ENCODE measurements at places on chromosomes 7 and 10.

DNA sequence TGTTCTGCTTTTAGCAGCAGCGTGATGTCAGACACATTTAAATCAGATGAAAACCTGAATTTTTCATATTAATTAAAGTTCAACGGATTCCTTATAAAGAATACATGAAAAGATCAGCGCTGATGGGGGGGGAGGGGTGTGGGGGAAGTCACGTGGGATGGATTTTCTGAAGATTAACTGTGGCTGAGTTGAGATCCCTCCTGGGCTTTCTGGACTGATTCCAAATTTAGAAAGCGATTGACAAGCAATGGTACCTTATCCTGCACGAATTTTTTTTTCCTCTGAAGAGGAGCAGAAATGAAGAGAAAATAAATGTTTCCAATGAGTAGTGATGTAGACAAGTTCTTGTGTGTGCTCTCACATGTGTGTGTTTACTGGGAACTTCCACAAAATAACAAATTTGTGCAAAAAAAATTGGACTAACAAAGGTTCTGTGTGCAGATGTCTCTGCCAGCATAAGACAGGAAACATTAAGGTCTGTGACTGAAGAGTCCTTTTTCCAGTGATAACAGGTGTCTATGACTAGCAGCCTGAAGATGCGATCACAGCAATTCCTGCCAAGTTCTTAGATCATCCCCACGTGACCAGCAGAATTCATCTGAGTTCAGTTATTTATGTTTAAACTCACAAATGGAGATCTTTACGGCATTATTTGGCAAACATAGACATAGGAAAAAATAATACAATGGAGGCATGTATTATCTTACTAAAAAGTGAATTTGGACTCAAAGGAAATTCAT is 585.2 kb upstream of the CELF2 start:
- DNase-seq, result no peak

DNA sequence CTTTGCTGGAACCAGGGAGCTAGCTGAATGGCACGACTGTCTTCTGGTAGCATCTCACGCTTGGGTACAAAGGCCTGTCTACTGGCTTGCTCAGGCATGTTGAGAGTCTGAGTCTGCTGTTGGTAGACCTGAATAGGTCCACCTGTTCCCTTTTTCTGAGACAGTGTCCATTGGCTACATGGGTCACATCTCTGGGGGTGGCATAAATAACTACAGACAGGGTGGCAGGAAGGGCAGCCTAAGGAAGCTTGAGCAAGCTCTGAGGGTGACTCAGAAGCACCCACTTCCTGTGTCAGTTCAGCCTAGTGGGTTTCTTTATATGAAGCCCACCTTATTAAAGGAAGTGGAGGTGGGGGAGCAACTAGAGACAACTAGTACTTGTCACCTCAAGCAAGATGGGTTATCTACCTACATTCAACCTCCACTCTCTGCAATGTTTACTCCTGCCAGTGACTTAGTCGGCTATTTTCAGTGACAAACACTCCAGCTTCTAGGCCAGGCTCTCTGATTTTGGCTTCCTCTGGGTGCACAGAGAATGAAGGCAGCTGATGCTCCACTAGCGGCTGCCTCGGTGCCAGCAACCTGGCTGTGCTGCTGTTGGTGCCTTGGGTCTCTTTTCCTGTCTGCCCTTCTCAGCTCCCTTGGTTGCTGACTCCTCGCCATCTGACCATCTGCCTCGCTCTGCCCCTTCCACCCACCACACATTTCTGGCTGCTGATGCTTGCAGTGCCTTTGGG is 5.7 kb upstream of the ZYX start:
- DNase-seq, result no peak

- peak; percentile 63 for DNase-seq
Measured at GRCh38 chr10:108789919-108790318, 1133.4 kb downstream of the XPNPEP1 start.

- no peak for DNase-seq
Measured at GRCh38 chr7:79337717-79338116, 115.8 kb downstream of the MAGI2 start.

DNA sequence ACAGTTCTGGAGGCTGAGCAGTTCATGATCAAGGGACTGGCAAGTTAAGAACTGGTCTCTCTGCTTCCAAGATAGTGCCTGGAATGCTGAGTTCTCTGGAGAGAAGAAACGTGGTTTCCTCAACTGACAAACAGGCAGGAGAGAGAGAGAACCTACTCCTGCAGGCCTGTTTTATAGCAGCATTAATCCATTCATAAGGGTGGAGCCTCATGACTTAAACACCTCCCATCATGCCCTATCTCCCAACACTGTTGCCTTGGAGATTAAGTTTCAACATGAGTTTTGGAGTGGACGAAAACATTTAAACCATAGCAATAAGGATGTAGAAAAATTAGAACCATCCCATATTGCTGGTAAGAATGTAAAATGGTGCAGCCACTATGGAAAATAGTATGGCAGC is 32.3 kb upstream of the IMMP2L start:
- DNase-seq, result no peak

GRCh38 chr7:129698516-129699418 is 87.2 kb downstream of the NRF1 start:
- no peak for DNase-seq

DNA sequence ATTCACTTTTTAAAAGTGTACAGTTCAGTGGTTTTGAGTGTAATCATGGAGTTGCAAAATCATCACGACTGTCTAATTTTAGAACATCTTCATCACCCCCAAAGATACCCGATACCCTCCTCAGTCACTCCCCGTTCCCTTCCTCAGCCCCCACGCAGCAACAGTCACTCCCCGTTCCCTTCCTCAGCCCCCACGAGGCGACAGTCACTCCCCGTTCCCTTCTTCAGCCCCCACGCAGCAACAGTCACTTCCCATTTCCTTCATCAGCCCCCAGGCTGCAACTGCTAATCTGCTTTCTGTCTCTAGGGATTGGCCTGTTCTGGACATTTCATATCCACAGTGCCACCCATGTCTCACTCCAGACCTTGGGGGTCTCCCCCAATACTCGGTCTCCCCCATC is 161.6 kb upstream of the PPP2R2D start:
- no peak for DNase-seq

GRCh38 chr10:129171812-129172211 is 295.2 kb upstream of the MGMT start:
- DNase-seq, result no peak

- DNase-seq, result peak; percentile 45
Measured at GRCh38 chr7:102122026-102122425, 164.6 kb upstream of the SH2B2 start.

GRCh38 chr7:38229884-38230642 is 43.4 kb downstream of the TARP start:
- no peak for DNase-seq

GRCh38 chr10:46305079-46305818 is 18.5 kb downstream of the ANTXRL start:
- no peak for DNase-seq

GRCh38 chr7:126774077-126774476 is 478.7 kb downstream of the GRM8 start:
- DNase-seq, result no peak

- no peak for DNase-seq
Measured at GRCh38 chr7:132572526-132572925, 3.7 kb downstream of the PLXNA4 start.

GRCh38 chr10:102975483-102976379 is 57.6 kb downstream of the CNNM2 start:
- no peak for DNase-seq

- no peak for DNase-seq
Measured at GRCh38 chr10:102626026-102626685, 18.1 kb upstream of the TRIM8 start.

DNA sequence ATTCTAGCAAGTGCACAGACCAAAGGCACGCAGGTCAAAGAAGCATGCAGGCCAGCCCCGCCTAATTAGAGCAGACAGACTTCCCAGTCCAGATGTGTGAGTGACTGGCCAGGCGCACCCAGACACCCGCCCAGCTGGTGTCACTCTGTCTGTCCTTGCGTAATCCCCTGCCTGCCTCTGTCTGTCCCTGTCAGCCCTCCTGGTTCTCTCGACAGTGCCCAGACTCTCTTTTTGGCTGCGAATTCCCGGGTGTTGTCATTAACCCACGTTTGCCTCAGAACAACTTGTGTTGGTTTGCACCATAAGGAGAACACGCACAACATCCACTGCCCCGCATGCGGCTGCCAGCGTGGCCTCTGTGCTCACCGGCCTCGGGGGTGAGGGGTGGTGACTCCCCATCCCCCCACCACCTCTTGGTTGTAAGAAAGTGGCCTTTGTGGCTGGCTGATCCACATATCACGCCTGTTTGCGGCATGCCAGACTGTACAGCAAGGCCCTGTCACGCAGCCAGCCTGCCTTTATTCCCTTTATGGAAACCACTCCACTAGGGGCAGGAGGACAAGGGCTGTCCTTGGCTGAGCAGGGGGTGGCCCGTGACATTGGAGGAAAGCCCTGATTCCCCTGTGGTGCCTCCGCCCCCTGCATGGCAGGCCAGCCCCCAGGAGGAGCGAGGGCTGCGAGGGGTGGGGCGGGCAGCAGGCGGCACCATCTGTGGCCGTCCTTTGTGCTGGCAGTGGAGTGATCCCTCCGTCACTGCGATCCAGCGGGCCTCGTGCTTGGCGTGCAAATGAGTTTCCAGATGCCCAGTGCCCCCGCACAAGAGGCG is 72.8 kb upstream of the PPIF start:
- DNase-seq, result peak; percentile 45

DNA sequence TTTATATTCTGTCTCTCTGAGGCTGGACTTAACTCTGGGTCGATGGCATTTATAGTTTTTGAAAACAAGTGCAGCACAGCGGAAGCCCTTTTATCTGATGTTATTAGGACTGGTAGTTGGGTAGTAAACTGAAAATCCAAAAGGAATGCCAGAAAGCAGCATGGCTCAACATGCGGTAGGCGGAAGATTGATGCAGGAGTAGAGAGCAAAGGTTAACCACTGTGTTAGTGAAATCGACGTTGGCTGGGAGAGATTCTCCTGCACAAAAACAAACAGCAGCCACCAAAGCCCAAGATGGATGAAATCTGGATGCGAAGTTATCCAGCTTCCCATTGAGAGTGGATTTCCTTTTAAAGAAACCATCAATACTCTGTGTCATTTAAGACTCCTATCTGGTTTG is 54.5 kb upstream of the EMX2 start:
- DNase-seq, result no peak

- DNase-seq, result no peak
Measured at GRCh38 chr7:1897076-1897860, 227.2 kb downstream of the ELFN1 start.

- no peak for DNase-seq
Measured at GRCh38 chr10:62893036-62893435, 76.9 kb upstream of the EGR2 start.

- no peak for DNase-seq
Measured at GRCh38 chr7:95002775-95003174, 95.4 kb downstream of the PPP1R9A start.

GRCh38 chr7:121272676-121273075 is 56.1 kb upstream of the WNT16 start:
- DNase-seq, result no peak

GRCh38 chr10:75466886-75467285 is 35.5 kb downstream of the LRMDA start:
- no peak for DNase-seq

DNA sequence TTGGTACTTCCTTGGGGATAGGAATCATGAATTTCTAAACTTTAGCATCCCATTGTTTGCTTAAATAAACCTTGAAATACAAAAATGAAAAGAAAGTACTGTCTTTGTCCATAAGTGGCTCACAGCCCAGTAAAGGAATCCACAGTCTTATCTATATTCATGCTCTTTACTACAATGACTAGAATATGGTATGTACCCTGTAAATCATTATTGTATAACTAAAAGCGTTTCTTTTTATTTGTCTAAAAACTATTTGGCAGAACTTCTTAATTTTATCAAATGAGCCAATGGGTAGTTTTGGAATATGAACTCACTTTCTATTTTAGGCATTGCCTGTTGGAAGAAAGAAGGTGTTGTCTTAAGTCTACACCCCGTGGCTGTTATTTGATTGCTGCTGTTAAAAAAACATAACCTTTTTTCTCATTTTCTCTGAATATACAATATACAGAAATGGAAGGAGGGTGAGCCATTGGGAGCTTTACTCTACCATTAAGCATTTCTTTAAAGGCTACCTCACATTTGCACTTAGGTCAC is 12.4 kb upstream of the STRIP2 start:
- DNase-seq, result no peak

DNA sequence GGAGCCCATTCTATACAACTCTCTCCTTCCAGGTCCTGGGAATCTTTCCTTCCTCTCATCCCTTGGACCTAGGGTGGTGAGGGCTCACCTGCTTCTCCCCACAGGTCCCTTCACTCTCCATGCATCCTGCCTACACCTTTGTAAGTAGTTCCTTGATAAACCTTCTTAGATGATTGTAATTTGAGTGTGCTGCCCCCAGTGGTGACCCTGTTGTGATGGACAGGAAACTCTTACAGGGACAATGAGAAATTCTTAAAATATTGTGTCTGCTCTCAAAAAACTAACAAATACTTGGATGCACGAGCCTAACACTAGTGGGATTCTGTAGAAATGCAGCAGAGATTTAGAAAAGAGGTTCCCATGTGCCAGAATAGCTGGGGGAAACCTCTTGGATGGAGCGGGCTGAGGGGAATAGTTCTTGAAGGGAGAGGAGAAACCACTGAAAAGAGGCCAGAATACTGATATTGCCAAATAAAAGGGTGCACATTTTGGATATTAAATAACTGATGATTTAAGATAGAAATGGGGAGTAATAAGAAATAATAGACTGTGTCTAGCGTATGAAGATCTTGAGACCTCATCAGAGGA is 6.7 kb upstream of the PAXIP1 start:
- DNase-seq, result no peak

GRCh38 chr7:70034999-70035398 is 436.7 kb downstream of the AUTS2 start:
- no peak for DNase-seq

DNA sequence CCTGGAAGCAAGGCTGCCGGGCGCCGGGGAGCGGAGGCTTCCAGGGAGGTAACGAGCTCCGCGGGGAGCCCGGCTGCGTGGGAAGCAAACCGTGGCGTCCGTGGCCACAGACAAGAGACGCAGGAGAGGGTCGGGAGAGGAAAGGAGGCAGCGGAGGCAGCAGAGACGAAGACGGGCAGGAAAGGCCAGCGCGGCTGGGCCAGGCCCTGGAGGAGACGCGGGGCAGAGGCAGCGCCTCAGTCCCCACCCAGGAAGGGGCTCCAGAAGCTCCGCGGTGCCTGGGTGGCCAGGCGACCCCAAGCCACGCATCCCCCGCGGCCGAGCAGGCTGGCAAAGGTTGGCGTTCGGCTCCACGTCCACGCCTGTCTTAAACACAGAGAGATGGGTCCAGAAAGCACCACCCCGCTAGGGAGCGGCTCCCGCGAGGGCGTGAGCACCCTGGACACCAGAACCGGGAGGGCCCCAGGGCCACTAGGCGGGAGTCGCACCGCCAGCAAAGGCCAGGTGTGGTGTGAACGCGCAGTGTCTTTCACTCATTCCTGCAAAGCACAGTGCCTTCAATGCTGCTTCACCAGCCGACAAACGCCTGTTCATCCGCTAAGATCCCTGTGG is 97.3 kb downstream of the PTPRN2 start:
- DNase-seq, result no peak

All from HFFc6 (cell line).